GM23338 (cell line): ENCODE measurements at places on chromosomes 12 and 14. TPM values are rescaled to one million over a fixed set of nuclear protein-coding genes. Genes with fewer than 3 reads are reported as not detected.
A peak's percentile ranks its signal among the peaks of the same experiment; 100 is the strongest.

The TMPRSS12 gene
- total RNA-seq, result not detected in 2 replicates

The PAPLN gene
- 11.3 and 13.2 TPM in 2 replicates for total RNA-seq

The AQP6 gene
- not detected in 2 replicates for total RNA-seq

The APOLD1 gene
- total RNA-seq, result 0.43 and 0.94 TPM in 2 replicates

The CLEC7A gene
- not detected in 2 replicates for total RNA-seq

The AMN gene
- 0.16 and 0.69 TPM in 2 replicates for total RNA-seq

DNA sequence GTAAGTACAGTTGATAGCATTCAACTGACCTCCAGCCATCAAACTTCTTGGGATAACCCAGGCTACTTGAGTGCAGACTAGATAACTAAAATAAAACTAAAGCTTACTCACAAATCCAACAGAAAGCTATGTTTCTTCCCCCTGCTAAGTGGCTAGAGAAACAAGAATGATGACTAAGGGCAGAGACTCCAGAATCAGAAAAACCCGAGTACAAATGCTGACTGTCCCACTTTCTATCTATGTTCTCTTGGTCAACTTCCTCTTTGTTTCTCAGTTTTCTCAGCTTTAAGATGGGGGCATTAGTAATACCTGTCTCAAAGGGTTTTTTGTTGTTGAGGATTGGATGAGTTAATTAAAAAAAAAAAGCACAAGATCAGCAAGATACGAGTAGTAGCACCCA, 6.1 kb upstream of the NUAK1 start:
- no peak for DNase-seq

DNA sequence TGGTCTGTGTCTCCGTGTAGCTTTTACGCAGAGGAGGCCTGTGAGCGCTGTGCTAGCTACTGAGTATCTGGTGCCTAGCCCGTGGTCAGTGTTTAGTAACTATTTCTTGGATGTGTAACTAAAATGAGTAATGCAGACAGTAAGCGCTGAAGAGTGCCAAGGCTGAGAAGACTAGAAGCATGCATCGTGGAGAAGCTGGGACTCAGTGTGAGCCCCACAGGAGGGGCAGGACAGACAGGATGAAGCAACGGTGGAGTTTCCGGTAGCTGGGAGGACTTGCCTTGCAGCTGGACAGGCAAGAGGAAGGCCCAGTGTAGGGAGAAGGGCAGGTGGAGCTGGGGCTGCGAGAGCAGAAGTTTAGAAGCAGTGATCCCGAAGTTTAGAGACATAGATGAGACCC, 233.4 kb upstream of the FKBP4 start:
- no peak for DNase-seq

- peak; percentile 48 for DNase-seq
Observed at GRCh38 chr14:20469890-20470602, 840 bp downstream of the PNP start.

DNA sequence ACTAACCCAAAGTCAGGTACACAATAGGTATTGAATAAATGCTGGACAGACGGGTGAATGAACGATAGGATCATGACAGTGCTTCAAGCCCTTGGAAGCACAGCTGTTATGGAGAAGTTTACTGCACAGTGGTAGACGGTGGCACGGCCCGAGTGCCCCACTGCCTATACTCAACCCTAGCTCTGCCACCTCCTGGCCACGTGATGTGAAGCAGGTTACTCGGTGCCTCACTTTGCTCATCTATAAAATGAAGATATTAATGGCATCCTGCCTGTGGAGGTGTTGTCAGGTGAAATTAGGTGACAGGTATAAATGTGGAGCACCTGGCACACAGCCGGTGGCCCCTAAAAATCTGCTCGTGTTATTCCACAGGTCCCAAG, 5.8 kb downstream of the ASB2 start:
- peak; percentile 46 for DNase-seq

DNA sequence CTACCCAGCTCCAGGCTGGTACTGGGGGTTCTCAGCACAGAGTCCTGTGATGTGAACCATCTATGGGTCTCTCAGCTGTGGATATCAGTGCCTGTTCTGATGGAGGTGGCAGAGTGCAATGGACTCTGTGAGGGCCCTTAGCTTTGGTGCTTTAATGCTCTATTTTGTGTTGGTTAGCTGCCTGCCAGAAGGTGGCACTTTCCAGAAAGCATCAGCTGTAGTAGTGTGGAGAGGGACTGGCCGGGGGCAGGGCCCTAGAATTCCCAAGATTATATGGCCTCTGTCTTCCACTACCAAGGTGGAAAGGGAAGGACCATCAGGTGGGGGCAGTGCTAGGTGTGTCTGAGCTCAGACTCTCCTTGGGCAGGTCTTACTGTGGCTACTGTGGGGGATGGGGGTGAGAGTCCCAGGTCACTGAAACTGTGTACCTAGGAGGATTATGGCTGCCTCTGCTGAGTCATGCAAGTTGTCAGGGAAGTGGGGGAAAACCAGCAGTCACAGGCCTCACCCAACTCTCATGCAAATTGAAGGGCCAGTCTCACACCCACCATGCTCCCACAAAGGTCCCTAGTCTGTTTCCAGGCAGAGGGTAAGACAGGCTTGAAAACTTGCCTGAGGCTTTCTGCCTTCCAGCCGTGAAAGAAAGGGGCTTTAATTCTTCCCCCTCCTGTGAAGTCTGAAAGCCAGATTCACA, 878.1 kb downstream of the C12orf50 start:
- no peak for DNase-seq

DNA sequence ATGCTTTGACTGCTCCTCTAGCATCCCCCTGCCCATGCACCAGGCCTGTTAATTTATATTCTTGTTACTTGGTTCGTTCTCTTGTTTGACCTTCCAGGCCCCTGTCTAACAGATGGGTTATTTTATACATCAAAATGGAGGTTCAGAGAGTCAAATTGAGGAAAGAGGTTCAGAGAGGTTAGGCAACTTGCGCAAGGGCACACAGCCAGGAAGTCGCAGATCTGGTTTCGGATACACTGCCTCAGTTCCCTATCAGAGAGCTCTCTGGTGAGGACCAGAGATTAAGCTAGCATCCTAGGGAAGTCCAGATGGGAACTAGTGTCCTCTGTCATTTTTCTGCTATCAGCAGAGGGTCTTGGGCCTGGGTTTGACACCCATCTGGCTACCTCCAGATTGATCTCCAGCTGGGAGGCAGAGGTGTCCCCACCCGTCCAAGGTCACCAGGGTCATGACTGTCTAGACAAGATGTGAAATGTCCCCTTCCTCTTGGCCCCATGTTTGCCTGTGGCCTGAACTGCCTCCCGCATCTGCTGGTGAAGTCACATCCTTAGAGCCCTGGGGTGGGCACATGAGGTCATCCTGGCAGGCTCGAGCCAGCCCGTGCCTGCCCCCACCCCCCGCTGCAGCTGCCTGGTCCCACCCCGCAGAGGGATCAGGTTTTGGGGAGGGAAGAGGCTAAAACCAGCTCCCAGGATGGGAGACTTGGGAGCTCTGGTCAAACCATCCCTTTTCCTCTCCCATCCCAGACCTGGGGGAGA, 84.3 kb upstream of the NCOR2 start:
- DNase-seq, result no peak

- no peak for DNase-seq
Observed at GRCh38 chr12:124713041-124713435, 145.6 kb upstream of the NCOR2 start.

DNA sequence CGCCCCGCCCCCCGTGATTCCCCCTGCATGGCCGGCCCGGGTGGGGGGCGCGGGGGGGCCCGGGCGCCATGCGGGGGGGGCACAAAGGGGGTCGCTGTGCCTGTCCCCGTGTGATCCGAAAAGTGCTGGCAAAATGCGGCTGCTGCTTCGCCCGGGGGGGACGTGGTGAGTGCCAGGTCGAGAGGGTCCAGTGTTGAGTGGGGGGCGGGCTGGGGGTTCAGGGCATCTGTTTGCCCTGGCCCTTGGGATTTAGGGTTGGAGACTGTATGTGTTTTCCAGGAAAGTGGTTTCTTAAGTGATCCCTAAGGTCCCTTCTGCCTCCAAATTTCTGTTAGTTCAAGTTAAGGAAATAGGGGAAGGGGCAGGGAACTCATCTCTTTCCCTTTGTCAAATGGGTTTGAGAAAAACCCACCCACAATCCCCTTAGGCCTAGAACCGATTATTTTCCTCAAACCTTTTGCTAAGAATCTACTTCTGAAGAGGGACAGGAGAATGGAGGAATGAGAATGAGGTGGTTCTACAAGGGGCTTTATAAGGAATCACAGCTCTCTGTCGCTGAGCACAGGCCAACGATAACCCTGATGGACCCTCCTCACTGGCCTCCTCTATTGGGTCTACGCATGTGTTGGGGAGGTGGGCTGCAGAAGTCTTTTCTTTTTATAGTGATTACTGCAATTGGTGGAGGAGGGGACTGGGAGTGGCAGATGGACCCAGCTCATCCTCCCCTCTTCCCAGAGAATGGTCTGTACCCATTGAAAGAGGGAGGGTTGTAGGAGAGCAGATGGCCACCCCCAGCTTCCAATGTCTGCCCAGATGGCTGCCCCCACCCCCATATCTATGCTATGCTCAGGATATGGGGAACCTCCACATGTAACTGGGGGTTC, 834 bp downstream of the ARHGEF25 start:
- DNase-seq, result peak; percentile 12

DNA sequence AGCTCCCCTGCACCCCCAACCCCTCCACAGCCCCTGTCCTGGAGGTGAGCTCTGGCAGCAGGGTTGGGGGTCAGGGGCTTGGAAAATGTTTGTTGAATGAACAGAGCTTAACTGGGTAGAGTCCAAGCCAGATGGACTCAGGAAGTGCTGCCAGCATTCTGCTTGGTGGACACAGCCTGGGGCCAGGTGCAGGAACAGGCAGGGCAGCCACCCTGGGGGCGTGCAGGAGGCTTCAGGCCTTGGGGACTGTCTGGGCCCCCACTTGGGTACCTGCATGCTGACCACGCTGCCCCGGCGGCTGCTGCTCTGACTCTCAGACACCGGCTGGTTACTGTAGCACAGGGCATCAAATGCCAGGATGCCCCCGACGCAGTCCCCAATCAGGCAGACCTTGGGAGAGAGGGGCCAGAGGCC, 15.7 kb downstream of the ARL6IP4 start:
- DNase-seq, result no peak

GRCh38 chr12:52920937-52921336, 16.1 kb upstream of the KRT8 start:
- peak; percentile 37 for DNase-seq

DNA sequence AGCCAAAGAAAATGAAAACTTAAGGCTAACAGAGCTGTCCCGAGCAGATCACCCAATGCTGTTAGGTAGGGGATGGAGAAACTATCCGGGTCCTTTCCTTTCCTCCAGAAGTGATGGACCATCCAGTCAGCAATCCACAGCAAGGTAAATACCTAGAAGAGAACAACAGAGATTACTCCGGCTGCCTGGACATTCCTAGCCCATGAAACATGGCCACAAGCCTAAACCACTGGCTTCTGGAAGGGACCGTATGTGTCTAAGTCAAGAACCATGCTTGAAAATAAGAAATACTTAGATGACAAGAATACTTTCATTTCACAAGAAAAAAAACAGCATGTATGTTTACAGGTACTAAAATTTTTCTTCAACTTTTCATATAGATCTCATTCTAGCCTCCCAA, 152.9 kb downstream of the SLC41A2 start:
- DNase-seq, result no peak

DNA sequence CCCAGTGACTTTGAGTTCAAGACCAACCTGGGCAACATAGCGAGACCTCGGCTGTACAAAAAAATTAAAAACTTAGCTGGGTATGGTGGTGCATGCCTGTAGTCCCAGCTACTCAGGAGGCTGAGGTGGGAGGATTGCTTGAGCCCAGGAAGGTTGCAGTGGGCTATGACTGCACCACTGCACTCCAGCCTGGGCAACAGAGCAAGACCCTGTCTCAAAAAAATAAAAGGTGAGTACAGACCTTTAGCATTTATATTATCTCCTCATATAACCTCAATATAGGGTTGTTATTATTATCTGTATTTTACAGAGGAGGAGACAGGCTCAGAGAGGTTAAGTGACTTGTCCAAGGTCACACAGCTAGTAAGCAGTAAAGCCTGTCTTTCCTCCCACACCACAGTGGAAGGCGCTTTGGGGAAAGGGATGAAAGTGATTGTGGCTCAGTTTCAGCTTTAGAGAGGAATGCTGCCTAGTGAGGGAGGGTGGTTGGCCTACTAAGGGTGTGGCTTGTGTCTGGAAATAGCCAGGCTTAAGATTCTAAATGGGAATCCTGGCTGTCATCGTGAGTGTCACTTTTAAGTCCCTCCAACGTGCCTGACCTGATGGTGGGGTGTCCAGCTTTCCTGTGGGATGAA, 7.2 kb downstream of the TPCN1 start:
- DNase-seq, result no peak

GRCh38 chr14:91377700-91378652, 39.6 kb downstream of the CCDC88C start:
- no peak for DNase-seq

DNA sequence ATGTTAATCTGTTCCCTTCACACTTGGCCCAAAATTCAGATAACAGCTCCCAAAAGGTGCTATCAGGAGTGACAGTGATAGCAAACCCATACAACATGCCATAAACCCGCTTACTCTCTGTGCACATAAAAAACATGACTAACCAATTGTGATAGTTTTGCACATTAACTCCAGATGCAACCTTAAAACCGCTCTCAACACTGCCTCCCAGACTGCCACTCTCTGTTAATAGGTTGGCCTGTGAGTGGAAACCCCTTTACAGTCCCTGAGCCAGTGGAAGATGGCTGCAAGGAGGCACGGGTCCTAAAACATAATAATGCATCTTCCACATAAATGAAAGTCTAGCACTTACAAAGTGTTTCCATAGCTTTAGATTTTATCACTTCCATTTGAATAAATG, 12.0 kb upstream of the TMTC1 start:
- no peak for DNase-seq

DNA sequence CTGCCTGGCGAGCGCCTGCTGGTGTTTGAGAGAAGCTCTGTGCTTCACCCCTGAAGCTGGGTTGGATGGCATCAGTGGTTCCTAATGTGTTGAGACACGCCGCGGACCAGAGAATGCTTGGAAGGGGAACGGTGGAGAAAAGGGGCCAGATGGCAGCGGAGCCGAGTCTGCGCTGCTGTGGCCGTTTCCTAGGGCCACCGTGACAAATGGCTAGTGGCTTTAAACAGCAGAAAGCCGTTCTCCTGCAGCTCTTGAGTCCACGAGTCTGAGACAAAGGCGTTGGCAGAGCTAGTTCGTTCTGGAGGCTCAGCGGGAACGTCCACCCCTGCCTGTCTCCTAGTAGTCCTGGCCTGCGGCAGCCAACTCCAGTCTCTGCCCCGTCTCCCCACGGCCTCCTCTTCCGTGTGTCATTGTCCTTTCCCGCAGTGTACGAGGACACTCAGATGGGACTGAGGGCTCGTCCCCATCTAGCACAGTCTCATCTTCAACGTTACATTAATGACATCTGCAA, 103.6 kb downstream of the ADGRD1 start:
- DNase-seq, result no peak

- no peak for DNase-seq
Observed at GRCh38 chr12:126770188-126770587, 1496.8 kb upstream of the TMEM132C start.
